ENCODE measurements at places on chromosomes 5 and 9. TPM values are rescaled to one million over a fixed set of nuclear protein-coding genes. Genes with fewer than 3 reads are reported as not detected.
A peak's percentile ranks its signal among the peaks of the same experiment; 100 is the strongest.

DNA sequence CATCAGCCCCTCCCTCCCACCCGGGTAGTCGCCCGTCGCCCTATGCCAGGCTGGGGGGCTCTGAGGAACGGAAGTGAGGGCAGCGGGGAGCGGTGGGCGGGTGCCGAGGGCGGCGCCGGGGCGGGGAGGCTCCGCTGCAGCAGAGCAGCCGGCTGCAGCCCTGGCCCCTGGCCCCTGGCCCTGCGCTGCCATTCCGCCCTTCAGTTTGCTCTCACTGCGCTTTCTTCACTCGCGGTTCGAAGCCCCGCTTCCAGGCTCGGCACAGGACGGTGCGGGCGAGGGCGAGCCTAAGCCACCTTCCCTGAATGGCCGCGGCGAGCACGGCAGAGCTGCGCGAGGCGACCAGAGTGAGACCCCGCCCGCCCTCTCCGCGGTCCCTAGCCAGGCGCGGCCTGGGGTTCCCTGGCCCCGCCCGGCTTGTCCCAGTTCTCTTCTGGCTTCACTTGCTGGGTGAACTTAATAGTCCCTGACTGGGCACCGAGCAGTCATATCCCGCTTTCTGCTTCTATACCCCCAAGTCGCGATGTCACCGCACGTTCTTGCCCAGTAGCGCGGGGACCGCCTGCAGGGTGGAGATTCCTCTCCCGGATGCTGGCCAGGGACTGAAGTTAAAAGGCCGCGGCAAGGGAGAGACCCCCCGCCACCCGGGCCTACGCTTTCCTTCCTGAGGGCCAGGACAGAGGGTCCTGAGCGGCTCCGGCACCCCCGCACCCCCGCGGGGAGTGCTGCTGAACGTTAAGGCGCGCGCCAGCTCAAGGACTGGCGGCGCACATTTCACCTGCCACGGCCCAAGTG is 623 bp upstream of the TRIM36 start:
- DNase-seq, result peak; percentile 26

- DNase-seq, result peak; percentile 58
These were observed 169.0 kb upstream of the PANK3 start for GRCh38 chr5:168747987-168748777.

GRCh38 chr5:17189381-17190036 is 27.9 kb upstream of the BASP1 start:
- peak; percentile 81 for DNase-seq

- DNase-seq, result no peak
These were observed 366.3 kb downstream of the ICE1 start for GRCh38 chr5:5788793-5789192.

DNA sequence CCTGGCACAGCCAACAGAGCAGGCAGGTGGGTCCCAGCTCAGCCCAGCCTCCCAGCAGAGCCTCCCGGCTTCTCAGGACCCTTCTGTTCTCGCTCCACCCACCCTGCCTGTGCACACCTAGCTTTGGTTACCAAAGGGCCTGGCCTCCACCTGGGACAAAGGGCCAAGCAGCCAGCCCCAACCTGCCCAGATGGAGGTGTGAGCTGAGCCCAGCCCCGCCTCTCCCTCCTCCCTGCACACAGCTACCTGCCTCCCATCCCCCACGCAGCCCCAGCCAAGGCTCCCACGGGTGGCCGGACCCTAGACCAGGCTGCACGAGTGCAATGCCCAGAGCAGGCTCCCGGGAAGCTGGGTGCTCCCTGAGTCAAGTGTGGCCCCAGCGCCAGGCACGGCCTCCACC is 5.6 kb downstream of the TPRN start:
- no peak for DNase-seq

DNA sequence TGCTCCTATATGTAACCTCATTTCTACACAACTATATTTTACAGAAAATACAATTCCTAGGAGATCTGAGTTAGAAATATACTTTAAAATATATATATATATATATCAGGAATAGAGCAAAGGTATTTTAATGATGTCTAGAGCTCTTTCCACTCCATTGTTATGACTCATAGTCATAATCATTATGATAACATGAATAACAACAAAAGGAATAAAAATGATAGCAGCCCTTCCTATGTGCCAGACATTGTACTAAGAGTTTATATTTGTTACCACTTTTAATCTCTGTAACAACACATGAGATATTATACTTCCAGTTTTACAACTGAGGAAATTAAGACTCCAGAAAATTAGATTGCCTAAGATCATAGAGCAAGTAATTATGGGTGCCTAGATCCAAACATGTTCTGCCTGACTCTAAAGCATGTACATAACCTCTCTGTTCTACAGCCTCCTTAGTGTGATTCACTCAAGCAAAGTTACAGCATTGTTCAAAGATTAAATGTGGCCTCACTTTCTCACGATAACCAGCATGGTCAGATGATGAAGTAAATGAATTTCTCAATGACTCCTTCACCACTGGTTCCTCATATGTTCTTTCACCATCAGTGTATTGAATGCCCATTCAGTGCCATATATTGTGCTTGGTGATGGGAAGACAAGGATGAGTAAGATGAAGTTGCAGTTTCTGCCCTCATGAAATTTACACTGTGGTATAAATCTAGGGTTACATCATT is 452.1 kb downstream of the EFNA5 start:
- no peak for DNase-seq

DNA sequence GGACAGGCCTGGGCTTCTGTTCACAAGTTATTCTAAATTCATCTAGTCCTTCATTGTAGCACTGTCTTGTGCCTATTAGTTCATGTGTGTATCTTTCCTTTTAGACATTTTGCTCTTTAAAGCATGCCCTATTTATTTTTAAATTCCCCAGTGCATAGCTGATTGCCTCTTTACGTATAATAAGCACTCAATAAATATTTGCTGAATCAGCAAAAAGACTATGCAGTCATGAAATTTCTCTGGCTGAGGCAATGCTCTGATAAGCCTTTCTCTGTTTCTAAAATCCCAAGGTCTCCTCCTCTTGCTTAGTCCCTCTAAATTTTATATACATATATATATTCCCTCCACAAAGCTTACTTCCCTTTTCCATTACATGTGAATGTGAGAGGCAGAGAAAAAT is 315.9 kb upstream of the PCSK5 start:
- no peak for DNase-seq

GRCh38 chr5:57417971-57418370 is 64.6 kb downstream of the ACTBL2 start:
- no peak for DNase-seq

DNA sequence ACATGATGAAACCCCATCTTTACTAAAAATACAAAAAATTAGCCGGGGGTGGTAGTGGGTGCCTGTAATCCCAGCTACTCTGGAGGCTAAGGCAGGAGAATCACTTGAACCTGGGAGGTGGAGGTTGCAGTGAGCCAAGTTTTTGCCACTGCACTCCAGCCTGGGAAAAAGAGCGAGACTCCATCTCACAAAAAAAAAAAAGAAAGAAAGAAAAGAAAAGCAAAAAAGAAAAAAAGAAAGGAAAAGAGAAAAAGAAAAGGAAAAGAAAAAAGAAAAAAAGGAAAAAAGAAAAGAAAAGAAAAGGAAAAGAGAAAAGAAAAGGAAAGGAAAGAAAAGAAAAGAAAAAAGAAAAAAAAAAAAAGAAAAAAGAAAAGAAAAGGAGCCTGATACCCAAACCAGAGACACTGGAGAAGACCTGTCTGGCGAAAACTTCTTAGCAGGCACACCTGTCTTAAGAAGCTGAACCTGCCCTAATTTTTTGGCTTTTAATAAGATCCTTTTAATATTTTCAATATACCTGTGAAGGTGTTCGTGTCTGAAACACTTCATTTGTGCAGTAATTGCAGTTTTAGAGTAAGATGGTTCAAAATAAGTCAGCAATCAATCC is 164.7 kb upstream of the IRX2 start:
- no peak for DNase-seq

- no peak for DNase-seq
These were observed 16.5 kb upstream of the PRSS3 start for GRCh38 chr9:33778700-33779351.

GRCh38 chr9:36575411-36575882 is 2.8 kb downstream of the MELK start:
- DNase-seq, result no peak

The SLC25A48 gene
- 0.40 TPM for total RNA-seq

The ACOT12 gene
- not detected for total RNA-seq

The IFNK gene
- total RNA-seq, result not detected

Measured in left ventricle myocardium superior (tissue), 1 donor.